ENCODE measurements at places on chromosomes 3 and 15.

- no peak for DNase-seq
These were observed 199.8 kb downstream of the SQOR start for GRCh38 chr15:45834622-45835021.

DNA sequence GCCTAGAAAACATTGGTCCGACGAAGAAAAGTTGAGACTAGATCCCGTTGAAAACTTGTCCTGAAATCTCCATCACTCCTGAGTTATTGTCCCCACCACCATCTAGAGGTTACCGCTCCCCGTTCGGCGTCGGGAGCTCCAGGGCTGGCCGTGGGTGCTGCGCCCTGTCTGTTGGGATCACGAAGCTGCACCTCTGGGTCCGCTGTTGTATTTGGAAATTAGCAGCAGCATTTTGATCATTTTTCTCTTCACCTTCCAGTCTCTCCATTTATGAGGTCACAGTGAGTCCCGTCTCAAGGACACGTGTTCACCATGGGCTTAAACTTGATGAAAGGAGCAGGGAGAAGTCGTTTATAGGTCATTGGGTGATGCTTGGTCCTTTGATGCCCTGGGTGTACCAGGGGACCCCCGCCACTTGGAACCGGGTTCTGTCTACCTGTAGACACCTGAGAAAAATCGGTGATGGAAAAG, 565 bp downstream of the MANF start:
- DNase-seq, result no peak

- DNase-seq, result no peak
These were observed 517.3 kb downstream of the DIPK2A start for GRCh38 chr3:144488927-144489326.

- no peak for DNase-seq
These were observed 63.3 kb upstream of the GATM start for GRCh38 chr15:45441686-45442085.

DNA sequence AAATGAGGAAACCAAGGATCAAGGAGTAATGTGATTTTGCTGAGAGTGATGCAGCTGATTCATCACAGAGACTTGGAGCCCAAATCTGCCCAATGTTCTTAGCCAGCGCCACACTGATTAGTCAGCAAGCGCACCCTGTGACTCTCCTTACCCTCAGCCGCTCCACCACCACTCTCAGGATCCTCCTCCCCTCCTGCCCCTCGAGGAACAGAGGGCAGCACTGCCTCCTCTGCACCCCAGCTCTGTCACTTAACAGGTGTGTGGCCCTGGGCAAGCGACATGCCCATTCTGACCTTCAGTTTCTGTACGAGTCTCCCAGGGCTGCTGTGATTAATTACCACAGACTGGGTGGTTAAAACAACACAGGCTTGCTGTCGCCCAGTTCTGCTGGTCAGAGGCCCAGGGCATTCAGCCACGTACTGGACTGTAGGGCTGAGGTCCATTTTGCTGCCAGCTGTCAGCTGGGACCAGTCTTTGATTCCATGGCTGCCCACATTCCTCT, 36.1 kb upstream of the HRH1 start:
- DNase-seq, result no peak

DNA sequence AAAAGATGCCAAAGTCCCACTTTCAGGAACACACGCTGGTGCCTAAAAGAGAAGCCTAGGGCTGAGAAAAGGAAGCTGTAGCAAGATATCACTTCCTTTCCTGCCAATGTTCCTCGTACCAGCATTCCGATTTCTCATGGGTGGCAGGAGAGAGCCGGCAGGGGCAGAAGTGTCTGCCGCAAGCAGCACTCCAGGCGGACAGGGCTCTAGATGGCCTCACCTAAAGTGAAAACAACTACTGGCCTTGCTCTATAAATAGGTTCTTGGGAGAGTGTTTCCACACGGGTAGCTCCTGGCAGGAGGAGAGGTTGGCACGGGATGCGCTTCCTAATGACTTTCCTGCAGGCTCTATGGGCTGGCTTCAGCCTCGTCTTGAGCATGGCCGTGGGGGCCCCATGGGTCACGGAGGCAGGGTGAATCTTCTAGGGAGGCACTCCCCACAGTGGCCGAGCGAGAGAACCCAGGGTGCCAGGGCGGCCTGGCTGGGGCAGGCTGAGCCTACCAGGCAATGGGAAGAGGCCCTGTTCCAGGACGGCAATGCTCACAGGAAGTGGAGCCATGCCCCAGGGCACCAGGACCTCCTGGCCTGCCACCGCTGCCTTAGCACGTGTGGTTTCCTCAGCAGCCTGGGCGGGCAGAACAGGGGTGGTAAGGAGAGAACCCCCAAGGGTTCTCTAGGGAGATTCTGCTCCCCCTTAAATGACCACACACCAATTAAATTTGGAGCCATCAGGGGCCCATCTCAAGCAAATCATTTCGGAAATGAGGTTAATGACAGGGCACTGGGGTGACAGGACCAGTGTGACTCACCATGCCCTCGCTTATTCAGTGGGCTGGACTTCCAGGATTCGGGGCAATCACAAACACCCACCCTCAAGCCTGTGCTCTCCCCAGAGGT, 14.6 kb upstream of the DUSP7 start:
- no peak for DNase-seq

GRCh38 chr3:48926425-48927392, 8.1 kb downstream of the ARIH2 start:
- no peak for DNase-seq

DNA sequence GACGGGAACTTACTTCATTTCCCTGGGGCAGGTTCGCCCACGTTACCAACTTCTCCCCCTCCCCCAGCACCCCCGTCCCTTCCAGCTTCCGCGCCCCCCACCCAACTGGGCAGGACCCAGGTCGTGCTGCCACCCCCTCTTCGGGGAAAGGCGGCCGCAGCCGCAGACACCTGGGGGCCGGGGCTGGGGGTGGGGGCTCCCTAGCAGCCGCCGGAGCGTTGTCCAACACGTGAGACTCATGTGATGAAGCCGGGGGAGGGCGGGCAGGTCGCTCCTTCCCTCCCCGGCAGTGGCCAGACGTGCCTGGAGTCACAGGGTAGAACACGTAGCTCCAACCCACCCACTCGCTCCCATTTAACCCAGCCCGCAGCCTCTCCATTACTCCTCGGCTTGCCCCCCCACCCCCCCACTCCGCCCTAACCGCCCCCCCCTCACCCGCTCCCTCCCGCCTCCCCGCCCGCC, 240 bp upstream of the BHLHE40 start:
- peak; percentile 88 for DNase-seq

GRCh38 chr3:4078903-4079302, 224.3 kb upstream of the SETMAR start:
- DNase-seq, result no peak

DNA sequence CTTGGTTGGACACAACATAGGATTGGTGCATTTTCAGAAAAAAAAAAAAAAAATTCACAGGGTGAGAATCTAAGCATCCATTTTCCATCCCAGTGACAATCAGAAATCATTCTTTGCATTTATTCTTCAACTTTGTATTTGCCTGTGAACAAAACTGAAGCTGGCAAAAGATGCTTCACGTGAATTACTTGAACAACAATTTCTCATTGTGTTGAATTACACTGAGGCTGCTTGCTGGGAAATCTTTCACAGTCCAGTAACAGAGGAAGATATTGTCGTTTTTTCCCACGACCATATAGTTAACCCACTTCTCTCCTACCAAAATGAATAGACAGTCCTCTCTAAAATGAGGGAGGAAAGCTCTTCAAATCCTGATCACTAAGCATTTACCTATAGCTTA, 4.3 kb upstream of the SLCO3A1 start:
- DNase-seq, result no peak

DNA sequence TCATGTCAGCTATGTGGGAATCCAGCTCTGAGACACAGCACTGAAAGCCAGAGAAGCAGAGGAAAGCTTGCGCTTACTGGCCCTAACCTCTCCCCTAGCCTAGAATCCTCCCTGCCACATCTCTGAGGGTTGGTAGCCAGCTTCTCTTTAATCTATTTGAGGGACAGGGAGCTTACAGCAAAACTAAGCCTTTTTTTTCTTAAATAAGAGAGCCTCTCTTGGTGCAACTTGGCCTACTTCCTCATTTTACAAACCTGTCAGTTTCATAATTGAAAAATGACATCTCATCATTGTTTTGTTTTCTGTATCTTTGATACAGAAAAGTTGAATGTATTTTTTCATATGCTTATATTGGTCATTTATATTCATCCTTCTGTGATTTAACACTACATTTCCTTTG, 193.9 kb downstream of the ZNF621 start:
- no peak for DNase-seq

- DNase-seq, result no peak
These were observed 244.4 kb upstream of the TRIM42 start for GRCh38 chr3:140433431-140433830.

GRCh38 chr3:129282727-129283327, 4.2 kb downstream of the HMCES start:
- no peak for DNase-seq

DNA sequence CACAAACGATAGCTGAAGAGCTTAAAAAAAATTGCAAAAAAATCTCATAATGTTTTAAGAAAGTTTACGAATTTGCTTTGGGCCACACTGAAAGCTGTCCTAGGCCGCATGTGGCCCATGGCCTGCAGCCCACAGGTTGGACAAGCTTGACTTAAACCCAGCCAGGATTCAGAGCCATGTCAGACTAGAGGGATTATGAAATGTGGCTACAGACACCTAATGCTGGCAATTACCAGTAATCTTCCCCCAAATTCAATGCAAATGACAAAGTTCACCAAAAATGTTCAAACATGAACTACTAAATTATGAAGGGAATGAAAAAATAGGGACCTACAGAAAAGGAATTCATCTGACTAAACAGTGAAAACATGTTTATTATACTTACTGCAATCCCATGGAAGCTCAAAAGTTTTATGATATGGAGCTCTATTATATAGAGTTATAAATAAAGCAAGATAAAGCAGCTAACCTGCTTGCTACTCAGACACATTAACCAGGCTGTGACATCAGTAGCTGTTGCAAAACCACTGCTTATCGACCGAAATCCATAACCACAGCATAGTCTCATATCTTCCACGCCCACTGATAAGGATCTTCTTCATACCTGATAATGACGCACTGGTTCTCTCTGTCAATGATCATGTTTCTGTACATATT, 49.2 kb downstream of the LDHAL6B start:
- DNase-seq, result no peak

DNA sequence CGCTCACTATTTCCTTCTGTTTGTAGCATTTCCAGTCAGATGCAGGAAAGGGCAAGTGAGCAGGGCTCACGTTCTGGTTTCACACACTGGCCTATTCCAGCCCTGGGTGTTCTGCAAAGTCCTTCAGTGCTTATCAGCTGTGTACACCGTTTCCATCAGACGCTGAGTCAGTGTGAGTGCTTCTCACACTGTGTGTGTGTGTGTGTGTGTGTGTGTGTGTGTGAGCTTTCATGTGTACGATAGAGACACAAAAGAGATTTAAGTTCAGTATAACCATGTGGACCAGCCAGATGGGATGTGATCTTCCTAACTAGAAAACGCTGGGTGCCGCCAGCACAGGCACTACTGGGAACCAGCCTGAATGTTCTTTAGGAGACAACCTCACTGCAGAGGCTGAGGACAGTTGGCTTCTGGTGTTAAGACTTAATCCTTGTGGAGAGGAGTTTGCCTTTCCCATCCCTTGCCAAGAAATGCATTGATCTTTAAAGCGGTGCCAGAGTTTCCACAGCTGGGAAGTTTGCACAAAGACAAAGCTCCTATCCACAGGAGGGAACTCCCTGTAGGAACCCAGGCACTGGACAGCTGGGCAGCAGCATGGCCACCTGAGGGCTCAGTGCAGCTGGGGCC, 3.9 kb upstream of the CHSY1 start:
- DNase-seq, result no peak

DNA sequence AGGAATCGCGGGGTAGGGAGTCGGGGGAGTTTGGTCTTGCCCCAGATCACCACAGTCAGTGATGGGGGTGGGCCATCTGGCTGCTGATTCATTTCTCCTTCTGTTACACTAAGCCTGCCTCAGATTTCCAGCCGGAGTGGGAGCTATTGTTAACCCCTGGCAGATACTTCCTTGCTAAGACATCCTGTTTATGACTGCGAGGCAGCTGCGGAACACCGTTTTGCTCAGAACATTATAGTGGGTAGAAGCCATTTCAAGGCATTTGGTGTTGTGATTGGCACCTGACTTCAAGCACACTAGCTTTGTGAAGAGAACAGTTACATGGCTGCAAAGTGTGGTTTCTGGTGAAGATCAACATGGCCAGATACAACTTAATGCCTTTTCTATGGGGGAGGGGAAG, 73.8 kb downstream of the FLNB start:
- DNase-seq, result no peak

GRCh38 chr3:55461896-55462295, 25.2 kb downstream of the WNT5A start:
- no peak for DNase-seq

DNA sequence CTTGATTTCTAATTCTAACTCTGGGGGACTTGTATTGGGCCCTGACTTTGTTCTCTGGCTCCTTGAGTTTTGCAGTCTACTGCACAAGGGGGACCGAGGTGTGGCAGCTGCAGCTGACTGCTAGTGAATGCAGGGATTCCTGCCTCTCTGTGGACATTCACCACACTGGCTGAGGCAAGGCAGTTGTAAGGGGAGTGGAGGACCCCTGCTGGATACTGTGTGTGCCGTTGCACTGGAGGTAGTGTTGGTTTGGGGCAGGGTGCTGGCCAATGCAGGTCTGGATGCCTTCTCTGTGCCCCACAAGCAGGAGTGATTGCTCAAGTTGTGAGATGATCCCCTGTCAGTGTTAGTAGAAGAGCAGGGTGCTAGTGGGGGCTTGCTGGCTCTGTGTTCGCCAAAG, 626.1 kb downstream of the SQOR start:
- no peak for DNase-seq

DNA sequence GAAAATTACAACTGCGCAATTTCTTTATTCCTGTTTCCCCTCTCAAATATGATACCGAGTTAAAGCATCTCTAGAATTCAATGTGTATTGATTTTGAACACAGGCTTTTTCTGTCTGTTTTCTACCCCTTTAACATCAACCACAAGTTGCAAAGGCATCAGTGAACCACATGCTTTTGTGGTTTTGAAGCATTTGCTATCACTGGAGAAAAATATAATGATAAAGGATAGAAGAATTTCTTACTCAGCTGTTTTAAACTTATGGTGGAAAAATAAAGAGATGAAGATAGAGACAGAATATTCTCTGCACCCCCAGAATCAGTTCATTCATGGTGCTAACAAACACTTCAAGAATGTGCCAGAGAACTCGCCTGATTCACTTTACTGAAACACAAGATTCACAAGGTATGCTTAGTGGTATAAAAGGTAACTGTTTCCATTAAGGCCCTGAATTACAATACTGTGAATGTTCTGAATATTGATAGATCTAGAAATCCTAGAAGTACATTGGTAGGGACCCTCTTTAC, 9.5 kb upstream of the DPPA4 start:
- DNase-seq, result no peak

DNA sequence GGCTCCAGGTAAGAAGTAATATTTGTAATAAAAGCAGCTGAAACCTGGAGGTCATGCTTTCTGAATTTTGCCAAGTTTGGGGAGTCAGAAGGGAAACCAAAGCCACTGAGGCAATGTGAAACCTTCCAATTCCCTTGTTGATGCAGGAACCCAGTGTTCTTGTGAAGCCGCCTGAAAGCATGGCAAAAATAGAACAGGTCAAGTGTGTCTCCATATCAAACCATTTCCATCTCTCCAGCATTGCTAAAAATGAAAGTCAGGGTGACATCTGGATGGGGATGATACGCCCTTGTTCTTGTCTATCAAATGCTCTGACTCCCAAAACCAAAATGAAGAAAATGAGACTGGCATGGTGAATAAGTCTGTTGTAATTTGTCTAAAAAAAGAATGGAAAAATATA, 362.5 kb downstream of the VPS13C start:
- DNase-seq, result no peak

GRCh38 chr3:45777111-45777745, 19.1 kb downstream of the SLC6A20 start:
- DNase-seq, result no peak

Data from NCI-H774 (cell line).